ENCODE measurements at places on chromosomes 16 and 17. TPM values are rescaled to one million over a fixed set of nuclear protein-coding genes. Genes with fewer than 3 reads are reported as not detected.

CSH1 gene
- not detected for polyA plus RNA-seq

ITGAL gene
- polyA plus RNA-seq, result 0.77 TPM

KRTAP9-2 gene
- polyA plus RNA-seq, result not detected

GDPD3 gene
- 22.8 TPM for polyA plus RNA-seq

SCNN1B gene
- polyA plus RNA-seq, result 1.1 TPM

CD300E gene
- polyA plus RNA-seq, result 0.18 TPM

EFNB3 gene
- not detected for polyA plus RNA-seq

KRT36 gene
- polyA plus RNA-seq, result not detected

NLRC3 gene
- not detected for polyA plus RNA-seq

UTS2R gene
- not detected for polyA plus RNA-seq

KRT222 gene
- polyA plus RNA-seq, result not detected

CLEC18B gene
- 6.5 TPM for polyA plus RNA-seq

ATP2A1 gene
- polyA plus RNA-seq, result 0.49 TPM

NAGS gene
- 6.0 TPM for polyA plus RNA-seq

SPATA32 gene
- polyA plus RNA-seq, result not detected

TP53TG3C gene
- not detected for polyA plus RNA-seq

DRC3 gene
- polyA plus RNA-seq, result 1.4 TPM

ENPP7 gene
- polyA plus RNA-seq, result 10.9 TPM

NACA2 gene
- polyA plus RNA-seq, result 0.20 TPM

NPIPB9 gene
- 0.18 TPM for polyA plus RNA-seq

VMO1 gene
- polyA plus RNA-seq, result 1.5 TPM

LGALS9B gene
- 0.67 TPM for polyA plus RNA-seq

DOC2B gene
- polyA plus RNA-seq, result 0.13 TPM

OR3A3 gene
- polyA plus RNA-seq, result not detected

SLFN13 gene
- 1.5 TPM for polyA plus RNA-seq

PERCC1 gene
- polyA plus RNA-seq, result not detected

ITGB4 gene
- polyA plus RNA-seq, result 7.5 TPM

CLEC18A gene
- 2.6 TPM for polyA plus RNA-seq

MYO15A gene
- 7.5 TPM for polyA plus RNA-seq

Measured in aorta (tissue), 5 donors.